ENCODE measurements at places on chromosomes 5 and 9.
A peak's percentile ranks its signal among the peaks of the same experiment; 100 is the strongest.

DNA sequence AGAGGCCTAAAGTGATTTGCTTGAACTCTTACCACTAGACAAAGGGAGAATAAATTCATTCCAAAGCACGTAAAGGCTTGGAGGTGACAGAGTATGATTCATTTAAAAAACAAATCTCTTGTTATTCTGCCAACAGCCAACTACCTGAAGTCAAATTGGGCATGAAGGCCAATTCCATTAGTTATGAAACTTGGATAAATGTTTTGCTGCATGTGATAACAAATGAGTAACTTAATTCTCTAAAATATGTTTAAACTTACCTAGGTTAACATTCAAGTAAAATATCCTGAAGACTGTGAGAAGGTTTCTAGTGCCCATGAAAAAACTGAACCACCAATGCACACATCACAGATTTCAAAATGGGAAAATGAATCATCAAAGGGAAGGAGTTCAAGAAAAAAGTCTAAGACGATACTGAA lies 120.1 kb upstream of the TSLP start:
- DNase-seq = no peak

DNA sequence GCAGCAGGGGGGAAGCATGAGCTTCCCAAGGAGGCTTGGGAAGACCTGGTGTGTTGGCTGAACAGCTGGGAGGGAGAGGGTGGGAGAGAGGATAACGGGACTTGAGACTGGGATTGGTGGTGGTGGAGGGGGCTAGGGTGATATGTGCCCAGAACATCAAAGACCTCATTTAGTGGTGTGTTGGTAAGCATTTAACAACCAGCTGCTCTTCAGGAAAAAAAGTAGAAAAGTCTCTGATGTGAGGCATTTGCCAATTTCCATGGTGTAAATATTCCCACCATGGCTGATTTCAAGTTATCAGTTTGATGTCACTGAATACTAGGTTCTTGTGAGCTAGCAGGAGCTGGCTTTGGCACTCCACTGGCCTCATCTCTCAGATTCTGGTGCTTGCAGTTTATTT lies 170.8 kb downstream of the MACROH2A1 start:
- no peak for DNase-seq

DNA sequence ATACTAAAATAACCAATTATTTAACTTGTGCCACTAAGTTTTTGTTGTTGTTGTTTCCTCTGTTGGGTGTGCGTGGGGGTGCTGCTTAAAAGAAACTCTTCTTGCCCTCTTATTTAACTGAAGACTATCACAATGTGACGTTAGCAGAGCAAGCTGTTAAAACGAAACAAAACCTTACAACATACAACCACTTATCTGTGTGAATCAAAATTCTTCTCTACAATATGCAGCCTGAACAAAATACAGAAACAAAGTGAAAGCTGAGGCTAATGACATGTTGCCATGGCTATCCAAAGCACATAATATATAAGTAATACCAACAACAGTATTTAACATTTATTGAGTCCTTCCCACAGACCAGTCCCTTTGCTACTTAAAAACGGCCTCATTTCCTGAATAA lies 291.0 kb downstream of the FBXL17 start:
- DNase-seq = no peak

DNA sequence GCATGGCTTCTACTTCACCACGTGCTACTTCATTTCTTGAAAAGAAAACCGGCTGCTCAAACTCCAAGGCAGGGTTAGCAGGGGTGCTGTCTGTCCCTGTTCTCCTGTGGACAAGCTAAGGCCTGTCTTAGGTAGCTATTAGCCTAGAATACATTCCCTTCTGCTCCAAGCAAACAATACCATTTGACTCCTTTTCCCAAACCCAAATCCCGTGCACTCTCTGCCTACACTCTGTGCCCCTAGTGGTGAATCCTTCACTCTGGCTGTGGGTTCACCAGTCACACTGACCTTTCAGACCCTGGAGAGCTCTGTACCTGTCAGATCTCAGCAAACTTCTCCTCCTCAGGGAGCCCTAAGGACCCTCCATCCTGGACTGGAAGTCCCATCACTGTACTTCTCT lies 211.6 kb downstream of the SLIT3 start:
- DNase-seq = no peak

GRCh38 chr5:175921061-175921730 lies 46.9 kb downstream of the THOC3 start:
- DNase-seq = no peak

- DNase-seq = no peak
Observed at GRCh38 chr9:81539317-81539716, 150.0 kb downstream of the TLE1 start.

DNA sequence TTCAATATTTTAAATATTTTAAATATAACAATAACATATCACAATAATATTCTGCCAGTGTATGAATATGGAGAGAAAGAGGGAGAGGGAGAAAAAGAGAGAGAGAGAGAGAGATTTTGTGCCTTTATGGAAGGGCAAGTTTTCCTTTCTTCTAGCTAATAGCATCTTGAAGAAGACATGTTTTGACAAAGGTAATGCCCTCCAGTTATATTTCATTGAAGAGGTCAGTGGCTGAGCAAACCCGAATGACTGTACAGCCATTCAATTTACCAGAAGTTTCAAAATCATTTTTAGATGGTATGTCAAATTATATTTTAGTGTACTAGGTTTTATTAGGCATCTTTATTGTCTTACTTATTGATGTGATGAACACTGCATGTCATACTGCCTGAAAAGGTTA lies 139.3 kb downstream of the EMB start:
- DNase-seq = no peak

DNA sequence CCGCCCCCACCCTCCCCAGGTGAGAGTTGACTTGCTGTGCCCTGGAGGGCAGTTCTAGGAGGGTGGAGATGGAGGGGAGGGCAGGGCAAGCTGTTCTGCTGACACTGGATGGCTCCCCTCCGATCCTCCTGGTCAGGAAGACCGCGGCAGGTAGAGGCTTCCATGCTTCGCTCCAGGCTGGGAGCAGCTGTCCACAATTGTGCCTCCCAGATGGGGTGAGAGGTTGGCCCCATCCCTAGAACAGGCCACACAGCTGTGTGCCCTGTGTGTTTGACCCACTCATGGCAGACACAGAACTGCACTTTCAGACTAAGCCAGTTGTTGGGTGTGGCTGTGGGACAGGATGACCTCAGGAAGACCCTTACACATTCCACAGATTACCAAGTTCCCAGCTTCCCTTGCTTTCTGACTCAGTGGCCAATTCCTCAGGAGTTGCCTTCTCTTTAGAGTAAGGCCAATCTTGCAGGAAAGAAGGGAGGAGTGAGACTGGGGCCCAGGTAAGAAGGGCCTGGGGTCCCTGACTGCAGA lies 72.1 kb upstream of the HSPA9 start:
- no peak for DNase-seq

DNA sequence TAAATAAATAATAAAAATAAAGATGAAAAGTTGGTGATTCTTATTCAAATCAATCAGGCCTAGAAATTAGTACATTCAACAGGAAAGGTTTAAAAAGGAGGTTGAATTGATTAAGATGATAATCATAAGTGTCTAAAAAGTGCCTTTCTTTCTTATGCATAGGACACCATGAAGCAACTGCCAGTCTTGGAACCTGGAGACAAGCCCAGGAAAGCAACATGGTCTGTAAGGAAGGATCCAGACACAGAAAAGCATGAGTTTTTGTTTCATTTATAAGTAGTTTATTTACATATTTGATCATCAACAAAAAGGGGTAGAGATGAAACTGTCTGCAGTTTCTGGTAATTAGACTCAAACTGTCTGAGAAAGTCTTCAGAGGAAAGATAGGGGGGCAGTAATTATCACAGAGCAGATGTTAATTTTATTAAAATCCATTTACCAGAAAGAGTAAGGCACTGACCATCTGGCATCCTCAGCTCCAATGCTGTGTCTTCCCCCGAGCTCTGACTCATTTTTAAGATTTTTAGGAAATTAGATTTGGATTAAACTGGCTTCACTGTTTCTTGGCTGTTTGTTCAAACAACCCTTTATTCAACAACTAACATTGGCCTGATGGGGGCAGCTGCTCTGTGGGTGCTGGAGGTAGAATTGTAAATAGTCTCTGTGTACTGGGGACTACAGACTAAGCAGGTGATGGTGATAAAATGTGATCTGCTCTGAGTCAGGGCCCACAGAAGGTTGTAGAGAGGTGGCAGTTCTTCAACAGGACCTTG lies 2.7 kb downstream of the RABEPK start:
- peak; percentile 16 for DNase-seq

DNA sequence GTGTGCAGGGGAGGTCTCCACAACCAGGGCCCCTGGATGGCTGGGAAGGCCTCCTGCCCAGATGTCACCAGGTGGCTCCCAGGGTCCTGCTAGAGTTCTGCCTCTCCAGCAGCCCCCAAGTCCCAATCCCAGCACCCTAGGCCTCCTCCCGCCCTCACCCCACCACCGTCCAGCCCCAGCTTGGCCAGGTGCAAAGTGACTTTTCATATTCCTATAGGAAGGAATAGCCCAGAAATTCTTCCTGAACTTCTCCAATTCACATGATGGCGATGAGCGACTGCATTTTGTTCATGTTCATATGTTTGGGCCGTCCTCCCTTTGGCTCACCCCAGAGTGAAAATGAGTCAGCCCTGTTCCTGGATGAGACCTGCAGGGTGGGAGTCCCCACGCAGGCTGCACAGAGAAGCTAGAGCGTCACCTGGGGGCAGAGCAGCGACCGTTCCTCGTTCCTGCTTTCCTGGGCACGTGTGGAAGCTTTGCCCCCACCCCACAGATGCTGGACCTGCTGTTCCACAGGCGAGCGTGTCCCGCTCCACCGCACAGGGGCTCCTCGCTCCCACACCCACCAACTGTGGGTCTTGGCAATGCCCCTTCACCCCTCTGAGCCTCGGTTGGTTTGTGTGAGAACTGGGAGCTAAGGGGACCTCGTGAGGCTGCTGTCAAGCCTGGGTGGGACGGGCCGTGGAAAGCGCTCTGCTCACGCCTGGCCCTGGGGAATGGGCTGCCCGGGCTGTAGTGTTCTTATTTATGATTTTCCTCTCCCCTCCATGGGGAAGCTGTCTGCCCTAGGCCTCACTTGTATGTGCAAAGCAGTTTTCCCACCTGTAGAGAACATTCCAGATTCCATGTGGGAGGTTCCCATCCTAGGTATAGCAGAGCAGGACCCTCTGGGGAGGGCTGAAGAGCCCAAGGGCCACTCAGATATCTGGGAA lies 6.9 kb downstream of the MRPS2 start:
- DNase-seq = no peak

DNA sequence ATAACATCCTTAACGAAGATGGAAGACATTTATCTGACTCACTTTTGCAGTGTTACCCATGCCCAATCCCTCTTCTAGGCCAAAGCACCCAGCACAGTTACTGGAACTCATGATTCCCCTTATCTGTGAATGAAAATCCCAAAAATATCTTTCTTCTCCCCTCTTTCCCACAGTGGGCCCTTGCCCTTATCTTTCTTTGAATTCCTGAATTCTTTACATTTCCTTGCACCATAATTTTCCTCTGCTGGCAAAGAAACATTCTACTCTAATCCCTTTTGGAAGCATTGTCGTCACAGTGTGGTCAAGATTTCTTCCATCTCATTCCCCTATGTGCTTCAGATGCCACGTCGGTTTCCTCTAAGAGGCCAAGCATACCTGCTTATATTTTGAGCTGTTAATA lies 135.9 kb upstream of the LIFR start:
- no peak for DNase-seq

GRCh38 chr5:174376056-174376455 lies 330.6 kb downstream of the NSG2 start:
- DNase-seq = no peak

- DNase-seq = no peak
Observed at GRCh38 chr9:131417264-131418142, 23.6 kb downstream of the PRRC2B start.

DNA sequence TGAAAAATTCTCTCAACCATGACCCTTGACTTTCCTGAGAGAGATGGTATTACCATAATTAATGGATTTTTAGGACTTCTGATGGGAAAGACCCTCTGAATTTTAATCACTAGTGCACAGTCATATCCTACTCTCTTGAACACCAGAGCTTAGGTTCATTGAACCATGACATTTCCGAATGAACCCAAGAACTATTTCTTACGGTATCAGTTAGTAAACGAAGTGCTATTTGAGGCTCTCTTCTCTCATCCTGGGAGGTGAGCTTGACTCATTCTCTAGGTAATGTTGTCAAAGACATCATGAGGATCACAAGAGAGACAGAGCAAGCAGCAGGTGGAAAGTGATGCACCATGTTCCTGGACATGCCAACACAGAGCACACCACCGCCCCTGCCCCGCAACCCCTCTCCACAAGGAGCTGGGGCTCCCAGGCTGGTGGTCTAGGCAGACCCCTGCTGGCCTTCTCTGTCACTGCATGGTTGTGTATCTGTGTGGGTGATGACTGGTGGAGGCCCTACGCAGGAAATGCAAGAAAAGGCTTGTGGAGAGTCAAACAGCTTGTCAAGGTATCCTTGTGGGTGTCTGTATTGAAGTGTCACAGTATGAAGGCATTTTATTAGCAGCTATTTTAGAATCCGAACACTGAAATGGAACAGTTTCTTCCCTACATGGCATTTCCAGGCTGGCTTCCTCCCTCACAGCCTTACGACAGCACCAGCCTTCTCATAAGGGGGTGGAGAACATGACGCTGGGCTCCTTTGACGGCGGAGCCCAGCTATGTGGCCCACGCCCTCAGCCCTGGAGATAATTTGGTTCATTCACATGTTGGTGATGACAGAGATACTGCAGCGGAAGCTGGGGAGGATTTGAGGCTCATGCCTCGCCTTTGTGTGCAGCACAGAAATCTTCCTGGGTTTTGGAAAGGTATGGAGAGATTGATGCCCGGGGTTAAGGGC lies 297.6 kb downstream of the NTRK2 start:
- peak; percentile 82 for DNase-seq

DNA sequence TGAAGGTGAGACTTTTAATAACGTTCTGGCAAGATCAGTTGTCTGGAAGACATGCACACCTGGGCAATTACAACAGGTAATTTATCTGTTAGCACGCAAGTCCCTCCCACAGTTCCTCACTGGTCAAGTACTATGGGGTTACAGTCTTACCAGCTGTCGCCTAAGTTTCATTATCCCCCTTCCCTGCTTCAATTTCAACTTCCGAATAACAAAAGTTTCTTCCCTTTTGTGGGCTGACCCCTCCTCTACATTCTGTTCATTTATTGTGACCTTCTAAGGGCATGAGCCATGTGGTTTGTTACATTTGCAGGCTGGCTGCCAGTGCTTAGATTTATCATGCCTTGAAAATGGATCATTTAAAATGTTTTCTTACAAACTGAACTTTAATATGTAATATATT lies 16.5 kb downstream of the GAPT start:
- DNase-seq = no peak

DNA sequence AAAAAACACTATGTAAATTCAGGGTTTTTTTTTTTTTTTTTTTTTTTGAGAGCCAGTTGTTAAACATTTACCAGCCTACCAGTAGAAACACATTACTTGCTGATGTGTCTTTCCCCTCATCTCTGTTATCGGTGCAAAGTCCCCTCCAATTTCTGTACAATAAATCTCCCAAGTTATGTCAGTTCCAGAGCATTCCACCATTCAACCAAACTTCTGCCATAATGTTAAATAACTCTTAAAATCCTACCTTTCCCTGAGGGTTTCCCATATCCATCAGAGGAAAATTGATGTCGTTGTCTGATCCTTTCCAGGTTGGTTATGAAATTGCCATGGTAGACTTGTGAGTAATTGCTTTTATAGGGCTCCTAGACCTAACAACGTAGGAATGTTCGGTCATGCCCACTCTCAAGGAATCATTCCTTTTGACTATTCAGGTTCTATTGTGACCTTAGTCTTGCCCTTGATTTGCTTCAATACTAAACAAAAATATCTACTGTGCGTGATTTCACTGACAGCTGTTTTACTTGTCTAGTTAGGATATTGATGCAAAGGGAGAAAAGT lies 5.6 kb upstream of the PPP2R2B start:
- DNase-seq = no peak

Measured in Ammon's horn (tissue), 1 donor.